ENCODE measurements at places on chromosomes 3 and 15. TPM values are rescaled to one million over a fixed set of nuclear protein-coding genes. Genes with fewer than 3 reads are reported as not detected.

C3orf85 gene
- not detected for total RNA-seq

DNA sequence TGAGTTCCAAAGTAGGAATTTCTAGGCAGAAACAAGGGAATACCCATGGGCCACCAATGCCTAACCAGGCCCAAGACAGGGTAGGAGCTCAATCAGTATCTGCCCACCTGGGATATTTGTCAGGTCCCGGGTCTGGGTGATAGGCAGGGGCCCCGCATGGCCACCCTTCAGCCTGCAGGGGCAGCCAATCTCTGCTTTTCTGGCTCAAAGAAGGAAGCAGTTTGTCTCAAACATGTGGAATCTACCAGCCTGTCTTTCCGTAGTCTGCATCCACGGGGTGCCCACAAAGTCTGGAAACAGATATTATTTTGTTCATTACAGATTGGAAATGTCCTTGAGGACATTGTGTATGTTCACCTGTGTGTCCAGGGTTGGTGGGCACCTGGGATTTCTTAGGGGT is 56.2 kb downstream of the CEMIP start:
- no peak for DNase-seq

- DNase-seq: peak; percentile 12
Observed at GRCh38 chr3:121152573-121152972, 244.6 kb downstream of the STXBP5L start.

DNA sequence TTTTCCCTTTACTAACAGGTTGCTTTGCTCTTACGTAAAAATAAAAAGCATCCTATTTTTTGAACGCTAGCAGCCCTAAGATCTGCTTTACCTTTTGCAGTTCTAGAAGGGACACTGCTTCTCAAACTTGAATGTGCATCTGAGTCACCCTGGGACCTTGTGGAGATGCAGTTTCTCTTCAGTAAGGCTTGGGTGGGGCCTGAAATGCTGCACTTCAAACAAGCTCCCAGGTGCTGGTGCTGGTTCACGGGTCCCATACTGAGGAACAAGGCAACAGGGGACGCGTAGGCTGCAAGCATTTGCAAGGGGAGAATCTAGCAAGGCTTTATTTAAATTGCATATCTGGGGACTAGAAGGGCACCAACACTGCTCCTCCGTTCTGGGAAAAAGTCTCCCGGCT is 30.0 kb downstream of the MB21D2 start:
- DNase-seq: no peak

SLC28A2 gene
- not detected for total RNA-seq

SLC22A13 gene
- 0.33 TPM for total RNA-seq

DNA sequence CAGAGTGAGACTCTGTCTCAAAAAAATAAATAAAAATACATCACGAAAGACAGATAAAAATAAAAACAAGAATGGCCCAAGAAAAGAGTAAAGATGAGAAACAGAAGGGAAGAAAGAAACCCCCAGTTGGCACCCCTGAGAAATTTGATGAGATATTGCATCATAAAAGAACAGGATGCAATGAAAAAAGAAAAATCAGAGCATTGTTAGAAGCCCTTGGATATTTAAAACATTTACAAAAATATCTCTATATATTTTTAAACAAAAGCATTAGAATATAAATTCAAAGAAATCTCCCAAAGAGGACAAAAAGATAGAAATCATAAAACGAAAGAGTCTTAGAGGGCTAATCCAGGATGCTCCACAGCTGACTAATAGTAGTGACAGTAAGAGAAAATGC is 18.6 kb upstream of the ZBTB38 start:
- no peak for DNase-seq

LINGO1 gene
- total RNA-seq: not detected

DNA sequence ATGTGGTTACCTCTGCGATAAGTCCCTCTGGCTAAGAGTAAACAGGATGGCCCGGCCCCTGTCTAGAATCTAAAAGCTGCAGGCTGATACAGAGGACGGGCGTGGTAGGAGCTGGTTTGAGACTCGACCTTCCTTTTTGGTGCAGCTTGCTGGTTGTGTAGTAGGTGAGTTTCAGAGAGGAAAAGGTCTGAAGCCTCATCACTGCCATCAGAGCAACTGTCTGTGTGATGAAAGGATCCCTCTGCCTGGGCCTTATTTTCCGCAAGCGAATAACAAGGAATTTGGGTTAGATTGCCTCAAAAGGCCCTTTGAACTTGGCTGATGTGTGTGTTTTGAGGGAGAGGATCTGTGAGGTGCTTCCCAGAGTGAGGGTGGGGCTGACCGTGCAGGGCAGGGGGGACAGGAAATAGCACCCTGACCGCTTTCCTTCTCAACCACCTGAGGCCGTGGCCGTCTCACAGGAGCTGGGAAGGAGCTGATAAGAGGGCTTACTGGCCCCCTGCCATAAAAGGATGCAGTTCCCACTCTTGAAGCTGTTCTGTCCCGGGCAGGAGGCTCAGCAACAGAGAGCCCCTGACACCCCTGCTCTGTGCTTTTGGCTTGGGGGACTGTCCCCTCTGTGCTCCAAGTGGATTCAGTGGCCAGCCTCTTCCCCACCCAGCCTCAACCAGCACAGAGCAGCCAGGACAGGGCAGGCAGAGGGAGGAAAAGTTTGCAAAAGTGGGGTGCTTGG is 45.6 kb upstream of the TFRC start:
- DNase-seq: no peak

SPTBN5 gene
- 0.26 TPM for total RNA-seq

Data from fibroblast of lung (primary cell).